Amniotic epithelial cell (primary cell): ENCODE measurements at places on chromosomes 16 and 17.

GRCh38 chr17:32007463-32008298 is 498 bp downstream of the LRRC37B start:
- peak; percentile 25 for DNase-seq

DNA sequence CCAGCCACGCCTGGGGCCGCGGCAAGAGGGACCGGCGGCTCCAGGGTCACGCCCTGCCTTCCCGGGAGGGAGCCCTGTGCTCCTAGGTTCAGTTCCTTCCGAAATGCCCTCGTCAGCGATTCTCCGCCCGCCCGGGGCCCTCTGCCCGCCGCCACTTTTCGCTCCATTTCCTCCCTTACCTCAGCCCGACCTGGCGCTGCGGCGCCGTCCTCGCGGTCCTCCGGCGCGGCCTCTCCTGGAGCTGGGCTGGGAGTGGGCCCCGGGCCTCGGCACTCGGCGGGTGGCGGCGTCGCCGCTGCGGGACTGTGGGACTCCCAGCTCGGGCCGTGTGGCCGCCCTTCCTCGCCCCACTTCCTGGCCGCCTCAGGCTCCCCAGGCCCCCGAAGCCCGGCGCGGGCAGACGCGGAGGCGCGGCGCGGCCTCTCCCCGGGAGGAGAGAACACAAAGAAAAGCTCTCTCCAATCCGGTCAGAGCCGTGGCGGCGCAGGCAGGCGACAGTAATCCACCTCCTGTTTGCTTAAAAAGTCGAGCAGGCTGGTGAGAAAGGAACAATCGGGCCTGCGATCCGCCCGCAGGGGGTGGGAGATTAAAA is 1.6 kb downstream of the BAHCC1 start:
- DNase-seq, result no peak

GRCh38 chr16:83681381-83681956 is 126.3 kb upstream of the HSBP1 start:
- no peak for DNase-seq

- no peak for DNase-seq
These were observed 255.8 kb downstream of the SEC14L1 start for GRCh38 chr17:77396610-77397009.

DNA sequence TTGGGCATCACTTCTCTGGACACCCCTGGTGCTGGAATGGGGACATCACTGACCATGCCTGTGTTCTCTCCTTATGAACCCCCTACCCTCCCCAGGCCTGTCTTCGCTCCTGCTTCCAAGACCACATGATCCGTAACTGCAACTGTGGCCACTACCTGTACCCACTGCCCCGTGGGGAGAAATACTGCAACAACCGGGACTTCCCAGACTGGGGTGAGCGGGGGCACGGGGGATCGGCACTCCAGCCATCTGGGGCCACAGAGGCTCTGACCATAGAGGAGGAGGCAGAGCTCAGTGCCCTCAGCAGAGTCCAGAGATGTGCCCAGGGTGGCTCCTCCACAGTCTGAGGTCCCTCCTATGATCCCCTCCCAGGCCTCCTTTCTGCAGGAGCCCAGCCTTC is 73.5 kb downstream of the SCNN1B start:
- no peak for DNase-seq

GRCh38 chr17:47902039-47902744 is 6.2 kb downstream of the SP2 start:
- no peak for DNase-seq

DNA sequence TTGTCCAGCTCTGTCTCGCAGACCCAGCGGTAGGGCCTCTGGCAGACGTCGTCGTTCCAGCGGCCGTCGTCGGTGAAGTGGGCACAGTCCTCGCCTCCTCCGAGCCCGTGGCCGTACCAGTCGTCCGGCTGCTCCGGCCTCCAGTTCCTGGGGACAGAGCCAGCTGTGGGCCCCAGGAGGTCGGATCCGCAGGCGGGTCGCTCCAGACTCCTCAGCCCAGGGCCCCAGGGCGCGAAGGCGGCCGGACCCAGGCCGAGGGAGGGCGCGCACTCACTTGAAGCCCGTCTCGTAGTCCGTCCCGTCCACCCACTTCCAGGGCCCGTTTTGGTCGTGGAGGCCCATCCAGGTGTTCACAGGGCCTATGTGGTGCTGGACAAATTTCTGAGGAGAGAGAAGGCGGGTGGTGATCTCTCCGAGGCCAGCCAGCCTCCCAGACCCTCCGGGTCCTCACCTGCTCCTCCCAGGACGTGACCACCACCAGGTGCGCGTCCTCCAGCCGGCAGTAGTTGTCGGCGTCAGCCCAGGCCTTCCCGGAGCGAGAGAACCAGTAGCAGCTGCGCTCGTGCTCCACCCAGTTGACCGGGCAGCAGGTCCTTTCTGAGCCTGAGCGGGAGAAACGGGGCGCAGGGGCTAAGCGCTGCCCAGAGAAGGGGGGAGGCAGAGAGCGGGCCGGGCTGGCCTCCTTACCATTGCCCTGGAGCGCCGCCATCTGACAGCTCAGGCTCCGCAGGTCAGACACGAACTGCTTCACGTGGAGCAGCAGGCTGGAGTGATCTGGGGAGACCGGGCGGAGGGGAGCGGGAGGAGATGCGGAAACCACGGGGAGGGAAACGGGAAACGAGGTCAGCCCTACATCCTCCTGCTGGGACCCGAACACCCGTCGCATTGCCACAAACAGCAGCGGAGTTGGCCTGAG is 5.2 kb downstream of the ASGR1 start:
- peak; percentile 69 for DNase-seq

DNA sequence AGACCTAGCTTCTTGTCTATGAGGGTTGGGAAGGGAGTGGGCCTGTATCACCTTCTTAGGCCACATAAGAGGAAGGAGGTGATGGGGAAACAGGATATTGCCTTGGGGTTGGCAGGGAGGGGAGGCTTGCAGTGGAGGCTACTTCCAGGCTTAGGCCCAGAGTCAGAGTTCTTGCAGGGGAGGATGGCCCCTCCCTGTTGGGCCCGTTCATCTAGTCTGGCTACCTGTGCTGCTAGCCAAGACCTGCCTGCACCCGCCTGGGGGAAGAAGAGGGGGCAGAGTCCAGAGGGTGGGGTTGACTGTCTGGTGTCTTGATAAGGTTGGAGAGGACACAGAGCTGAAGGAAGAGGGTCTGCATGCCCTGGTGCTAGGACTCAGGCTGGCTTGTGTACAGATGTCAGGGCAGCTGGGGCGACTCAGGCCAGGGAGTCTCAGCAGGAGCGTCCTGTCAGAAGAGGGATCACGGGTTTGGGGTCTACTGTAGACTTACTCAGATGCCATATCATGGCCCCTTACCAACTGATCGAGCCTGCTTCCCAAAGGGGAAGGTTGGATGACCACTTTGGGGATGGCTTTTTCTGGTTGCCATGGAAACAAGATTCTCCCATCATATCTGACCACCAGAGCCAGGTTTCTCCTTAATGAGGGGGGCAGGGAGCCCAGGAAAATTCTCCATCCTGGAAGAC is 5.3 kb downstream of the KDM6B start:
- DNase-seq, result no peak

DNA sequence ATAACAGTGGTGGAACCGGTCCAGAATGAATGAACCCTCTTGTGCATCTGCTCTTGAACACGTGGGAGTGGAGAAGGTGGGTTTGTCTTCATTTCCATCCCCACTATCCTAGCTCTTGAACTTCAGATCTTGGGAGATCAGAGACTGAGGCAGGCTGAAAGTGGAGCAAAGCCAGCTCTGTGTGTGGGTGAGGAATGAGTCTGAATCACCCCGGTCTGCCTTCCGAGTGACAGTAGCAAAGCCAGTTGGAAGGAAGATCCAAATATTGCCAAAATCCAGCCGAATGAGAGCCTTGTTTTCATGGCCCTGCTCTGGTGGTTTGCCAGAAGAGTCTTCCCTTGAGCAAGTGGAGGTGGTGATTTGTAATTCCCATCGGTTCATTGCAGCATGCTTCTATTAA is 29.0 kb upstream of the ASIC2 start:
- no peak for DNase-seq

DNA sequence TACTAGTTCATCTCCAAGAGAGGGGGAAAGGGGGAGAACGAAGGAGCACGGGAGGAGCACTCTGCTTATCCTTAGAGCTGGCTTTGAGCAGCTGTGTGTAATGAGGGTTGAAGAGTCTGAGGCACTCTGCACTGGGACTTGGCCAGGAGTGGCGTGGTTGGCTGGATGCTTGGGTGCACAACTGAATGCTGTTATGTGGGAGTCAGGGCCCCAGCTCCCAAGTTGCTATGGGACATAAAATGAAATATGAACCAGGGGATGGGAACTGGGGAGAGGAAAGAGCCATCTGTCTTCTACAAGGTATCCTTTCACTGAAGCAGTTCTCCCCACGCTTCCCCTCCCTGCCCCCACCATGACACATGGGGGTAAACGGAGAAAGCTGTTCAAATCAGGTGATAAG is 105.9 kb upstream of the ANKFN1 start:
- DNase-seq, result no peak

DNA sequence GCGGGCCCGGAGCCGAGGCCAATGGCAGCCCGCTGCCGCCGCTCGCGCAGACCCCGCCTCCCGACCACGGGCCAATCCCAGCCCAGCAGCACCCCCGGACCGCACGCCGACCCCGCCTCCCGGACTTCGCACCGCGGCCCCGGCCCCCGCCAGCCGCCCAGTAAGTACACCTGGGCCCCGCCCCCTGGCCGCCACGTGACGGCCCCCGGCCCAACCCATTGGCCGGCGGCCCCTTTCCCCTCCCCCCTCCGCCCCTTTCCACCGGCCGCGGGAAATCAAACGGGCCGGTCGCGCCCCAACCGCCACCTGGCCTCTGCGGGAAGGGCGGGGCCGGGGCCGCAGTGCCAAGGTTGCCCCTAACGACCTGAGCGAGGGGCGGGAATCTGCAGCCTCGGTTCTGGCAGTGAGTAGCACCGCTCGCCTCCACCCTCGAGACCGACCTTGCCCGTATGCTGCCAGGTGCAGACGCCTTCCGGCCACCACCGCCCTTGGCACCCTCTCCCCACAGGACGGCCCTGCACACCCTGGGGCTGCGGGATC is at the start of gene YBX2:
TSS of gene YBX2 (minus strand) at position 26 of the 540 bp plus-strand sequence. CDS start 139 bp downstream, outside the sequence.
- no peak for DNase-seq

GRCh38 chr16:78353640-78354275 is 254.3 kb downstream of the WWOX start:
- no peak for DNase-seq

GRCh38 chr17:48439875-48440505 is 10.0 kb upstream of the SKAP1 start:
- DNase-seq, result peak; percentile 21

GRCh38 chr17:19019041-19019941 is 14.7 kb upstream of the FAM83G start:
- DNase-seq, result no peak

- peak; percentile 49 for DNase-seq
These were observed 26.0 kb upstream of the HNF1B start for GRCh38 chr17:37770631-37771518.

GRCh38 chr16:48008011-48008525 is 147.7 kb downstream of the ABCC12 start:
- no peak for DNase-seq

GRCh38 chr17:31608659-31609254 is 217.3 kb downstream of the RAB11FIP4 start:
- DNase-seq, result no peak

GRCh38 chr17:73128496-73128895 is 36.0 kb upstream of the SLC39A11 start:
- DNase-seq, result no peak

DNA sequence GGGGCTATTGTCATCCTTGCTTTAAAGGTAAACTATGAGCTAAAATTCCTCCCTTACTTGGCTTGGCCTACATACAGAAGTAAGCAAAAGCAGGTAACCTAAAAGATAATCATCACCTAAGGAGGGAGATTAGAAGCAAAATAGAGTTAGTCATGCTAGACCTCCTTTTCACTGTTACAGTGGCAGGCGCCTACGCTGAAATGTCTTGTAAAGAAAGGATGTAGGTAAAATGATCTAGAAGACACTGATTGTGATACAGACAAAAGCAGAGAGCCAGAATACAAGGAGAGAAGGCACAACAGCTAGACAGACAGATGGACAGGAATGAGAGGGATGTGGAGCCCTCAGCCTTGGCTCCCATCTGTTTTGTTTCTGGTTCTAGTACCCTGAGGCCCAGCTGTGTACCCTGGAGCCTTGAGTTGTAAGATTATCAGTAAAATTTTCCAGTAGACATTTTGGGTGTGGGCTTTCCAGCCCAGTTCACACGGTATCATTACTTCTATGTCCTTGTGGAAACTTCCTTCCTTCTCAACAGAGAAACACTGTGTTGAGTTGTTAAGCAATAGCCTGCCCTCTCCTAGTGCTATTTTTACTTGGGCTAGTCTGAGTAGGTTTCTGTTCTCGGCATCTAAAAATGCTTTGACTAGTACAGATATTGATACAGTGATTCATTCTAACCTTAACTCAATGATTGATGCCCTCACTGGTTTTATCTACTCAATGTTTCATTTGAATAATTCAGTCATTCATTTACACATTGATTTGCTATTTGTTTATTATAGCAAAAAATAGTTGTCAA is 7.7 kb upstream of the C16orf78 start:
- no peak for DNase-seq
